ENCODE measurements at places on chromosomes 4 and X.
A peak's percentile ranks its signal among the peaks of the same experiment; 100 is the strongest.

- no peak for DNase-seq
Observed at GRCh38 chr4:78293348-78293747, 236.2 kb downstream of the FRAS1 start.

- no peak for DNase-seq
Observed at GRCh38 chrX:76538860-76539259, 111.3 kb downstream of the MAGEE1 start.

- no peak for DNase-seq
Observed at GRCh38 chr4:123421227-123421936, 24.8 kb downstream of the SPRY1 start.

- DNase-seq: no peak
Observed at GRCh38 chrX:19195243-19195610, 73.0 kb upstream of the ADGRG2 start.

- no peak for DNase-seq
Observed at GRCh38 chr4:154399259-154399974, 92.2 kb downstream of the DCHS2 start.

DNA sequence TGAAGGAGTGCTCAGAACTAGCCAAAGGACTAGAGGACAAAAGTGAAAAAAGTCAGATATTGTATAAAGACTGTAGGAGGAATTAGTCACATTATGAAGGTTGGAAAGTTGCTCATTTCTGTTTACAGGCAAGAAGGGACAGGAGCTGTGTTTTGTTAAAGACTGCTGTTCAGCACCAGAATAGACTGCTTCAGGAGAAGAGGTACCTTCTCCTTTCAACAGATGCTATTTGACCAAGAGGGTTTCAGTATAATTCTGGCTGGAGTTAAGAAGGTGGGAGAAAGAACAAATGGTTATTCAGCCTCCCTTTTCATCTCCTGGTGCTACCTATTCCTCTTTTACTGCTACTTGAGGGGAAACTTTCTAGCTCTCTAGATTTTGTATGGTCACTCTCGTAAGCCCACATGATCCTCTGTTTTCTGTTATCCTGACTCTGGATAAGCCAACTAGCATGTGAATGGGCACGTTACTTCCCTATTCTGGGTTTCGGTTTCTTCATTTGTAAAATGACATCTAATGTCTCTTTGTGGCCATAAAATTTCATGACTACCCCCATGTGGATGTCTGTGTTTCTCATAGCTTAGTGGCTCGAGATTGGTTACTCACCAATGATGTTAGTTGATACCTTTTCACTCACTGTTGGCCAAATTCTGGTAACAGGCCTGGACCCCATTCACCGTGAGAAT lies 68.9 kb downstream of the SH2D1A start:
- no peak for DNase-seq

DNA sequence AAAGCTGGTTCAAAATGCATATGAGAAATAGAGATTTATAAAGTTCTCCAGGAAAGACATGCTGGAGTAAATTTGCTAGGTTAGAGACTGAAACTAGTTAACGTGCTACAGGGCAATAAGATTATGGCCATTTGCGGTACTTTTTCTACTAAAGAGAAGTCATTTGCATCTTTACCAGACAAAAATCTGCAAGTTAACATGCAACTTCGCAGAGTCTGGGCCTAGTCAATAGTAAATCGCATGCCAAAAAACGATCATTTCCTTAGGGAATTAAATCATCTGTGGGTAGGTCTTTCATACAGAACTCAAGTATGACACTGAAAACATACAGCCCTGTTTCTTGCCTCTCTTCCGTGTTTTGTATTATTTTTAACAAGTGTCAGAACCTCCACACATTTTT lies 32.8 kb upstream of the REST start:
- no peak for DNase-seq

- no peak for DNase-seq
Observed at GRCh38 chr4:37648084-37648817, 37.9 kb downstream of the RELL1 start.

- no peak for DNase-seq
Observed at GRCh38 chr4:87209696-87210095, 10.7 kb downstream of the KLHL8 start.

DNA sequence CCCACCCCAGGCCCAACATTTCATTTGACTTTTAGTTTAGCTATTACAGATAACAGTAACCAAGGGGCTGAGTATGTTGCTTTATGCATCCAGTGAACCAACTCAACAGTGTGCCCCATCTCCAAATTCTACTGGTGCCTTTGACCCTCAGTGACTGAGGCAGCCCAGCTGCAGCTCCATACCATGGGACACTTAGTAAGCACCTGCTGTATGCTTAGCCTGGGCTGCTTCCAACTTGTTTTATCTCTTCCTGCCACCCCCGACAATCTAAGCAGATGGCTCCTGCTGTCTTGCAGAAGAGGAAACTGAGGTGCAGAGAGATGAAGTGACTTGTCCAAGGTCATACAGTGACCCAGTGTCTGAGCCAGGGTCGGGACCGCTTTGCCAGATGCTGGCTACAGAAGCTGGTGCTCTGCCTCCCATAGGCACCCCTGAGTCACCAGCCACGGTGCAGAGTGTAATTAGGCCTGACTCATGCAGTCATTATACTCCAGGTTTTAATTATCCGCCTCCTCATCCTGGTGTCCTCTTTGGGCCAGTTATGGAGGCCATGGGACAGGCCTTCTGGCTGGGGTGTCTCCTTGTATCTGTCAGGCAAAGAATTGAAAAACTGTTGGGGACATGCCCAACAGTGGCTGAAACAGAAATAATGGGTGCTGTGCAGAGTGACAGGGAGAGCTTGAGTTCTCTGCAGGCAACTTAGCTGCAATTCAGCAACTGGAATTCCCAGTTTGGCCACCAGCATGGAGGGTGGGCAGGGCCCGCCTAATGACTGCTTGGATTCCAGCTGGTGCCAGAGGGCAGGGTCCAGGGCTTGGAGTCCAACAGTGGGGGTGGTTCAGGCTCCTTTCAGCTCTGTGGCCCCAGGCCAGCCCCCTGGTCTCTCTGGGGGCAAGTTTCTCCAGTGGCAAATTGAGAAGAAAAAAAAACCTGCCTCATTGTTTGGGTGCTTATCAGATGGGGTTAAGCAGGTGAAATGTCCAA lies 8.2 kb upstream of the GPR78 start:
- no peak for DNase-seq

- DNase-seq: no peak
Observed at GRCh38 chr4:85280963-85281362, 194.0 kb upstream of the ARHGAP24 start.

GRCh38 chr4:118783887-118784286 lies 52.0 kb downstream of the SEC24D start:
- no peak for DNase-seq

GRCh38 chrX:29852767-29853166 lies 362.6 kb upstream of the MAGEB2 start:
- DNase-seq: no peak

GRCh38 chrX:153303276-153304262 lies 18.0 kb downstream of the PNMA6F start:
- DNase-seq: no peak

- no peak for DNase-seq
Observed at GRCh38 chr4:37948542-37948941, 11.7 kb upstream of the PTTG2 start.

GRCh38 chrX:11382930-11383329 lies 89.7 kb downstream of the AMELX start:
- no peak for DNase-seq

GRCh38 chr4:163164591-163164990 lies 2.1 kb downstream of the NAF1 start:
- DNase-seq: no peak

- no peak for DNase-seq
Observed at GRCh38 chr4:85414972-85415371, 60.0 kb upstream of the ARHGAP24 start.

DNA sequence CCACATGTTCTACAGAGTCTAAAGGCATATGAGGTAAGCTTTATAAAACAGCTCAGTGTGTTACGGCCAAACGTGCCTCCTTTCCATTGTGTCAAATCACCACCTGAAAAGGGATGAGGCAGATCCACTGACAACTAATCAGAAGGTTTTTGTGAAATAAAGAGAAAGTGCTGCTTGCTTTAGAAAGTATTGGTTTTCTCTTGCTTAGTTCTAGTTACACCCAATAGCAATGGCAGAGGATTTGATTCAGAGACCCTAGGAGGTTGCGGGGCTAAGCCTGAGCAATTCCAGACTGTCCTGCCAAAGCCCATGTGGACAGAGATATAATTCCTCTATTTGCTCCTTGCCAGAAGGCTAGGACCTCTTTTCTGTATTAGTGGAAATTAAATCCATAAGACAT lies 125.5 kb downstream of the SPRY1 start:
- no peak for DNase-seq

DNA sequence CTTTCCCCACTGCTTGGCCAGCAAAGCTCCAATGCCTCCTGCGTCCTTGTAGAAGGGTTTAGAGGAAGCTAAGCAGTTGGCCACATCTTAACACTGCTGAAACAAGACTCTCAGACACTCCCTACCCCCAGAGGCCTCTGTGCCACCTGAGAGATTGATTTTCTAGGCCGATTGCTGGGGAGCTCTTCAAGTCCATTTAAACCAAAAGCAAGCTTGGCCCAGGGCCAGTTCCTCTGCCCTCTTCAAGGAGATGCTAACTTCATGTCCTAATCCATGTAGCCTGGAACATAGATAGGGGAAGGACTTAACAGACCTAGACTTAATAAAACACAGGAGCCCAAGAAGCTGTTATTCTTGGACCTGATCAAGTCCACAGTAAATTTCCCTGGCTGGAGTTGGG lies 27.2 kb upstream of the FMR1NB start:
- no peak for DNase-seq

GRCh38 chrX:68880846-68881552 lies 52.2 kb downstream of the EFNB1 start:
- DNase-seq: no peak

GRCh38 chrX:4173743-4174142 lies 460.3 kb upstream of the PRKX start:
- no peak for DNase-seq

DNA sequence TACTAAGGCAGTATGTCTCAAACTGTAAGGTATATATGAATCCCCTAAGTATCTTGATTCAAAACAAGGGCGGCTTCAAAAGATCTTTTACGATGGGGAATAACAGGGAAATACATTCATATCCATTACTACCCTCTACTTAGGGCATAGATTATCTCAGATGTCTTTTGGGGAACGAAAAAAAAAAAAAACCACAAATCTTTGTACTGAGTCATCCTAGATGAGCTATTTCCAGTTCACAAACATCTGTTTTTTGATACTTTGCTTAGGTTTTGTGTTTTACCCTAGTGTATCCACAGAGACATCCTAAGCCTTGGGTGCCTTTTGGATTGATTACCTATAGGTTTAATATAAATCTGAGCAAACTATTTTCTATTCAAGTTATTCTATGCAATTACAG lies 457.2 kb downstream of the NLGN4X start:
- DNase-seq: no peak

DNA sequence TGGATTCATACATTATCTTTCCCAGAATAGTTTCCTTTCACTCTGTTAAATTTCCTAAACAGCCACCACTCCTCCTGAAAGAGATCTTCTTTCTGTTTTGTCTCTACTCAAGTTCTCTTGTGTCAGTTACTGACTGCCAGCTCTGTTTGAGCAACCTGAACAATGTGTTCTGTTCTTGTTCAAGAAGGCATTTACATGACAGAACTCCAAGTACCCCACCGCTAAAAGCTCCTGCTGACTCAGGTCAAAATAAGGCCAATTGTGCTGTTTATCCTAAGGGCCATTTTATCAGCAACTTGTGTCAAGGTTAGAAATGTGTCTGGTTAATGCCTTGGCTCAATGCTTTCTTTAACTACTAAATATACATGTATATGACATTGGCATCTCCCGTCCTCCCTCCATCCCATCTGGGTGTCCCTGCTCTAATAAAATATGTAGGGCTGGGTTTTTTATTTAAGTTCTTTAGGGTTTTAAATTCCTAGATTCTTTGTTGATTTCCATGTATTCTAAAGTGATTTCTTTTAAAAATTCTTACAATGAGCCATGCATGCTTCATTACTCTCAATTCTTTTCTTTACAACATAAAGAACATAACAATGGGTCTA lies 144.3 kb upstream of the PAQR3 start:
- no peak for DNase-seq

- peak; percentile 28 for DNase-seq
Observed at GRCh38 chrX:129875669-129876068, 30.3 kb upstream of the UTP14A start.

- DNase-seq: no peak
Observed at GRCh38 chr4:3851211-3851610, 85.0 kb downstream of the ADRA2C start.

DNA sequence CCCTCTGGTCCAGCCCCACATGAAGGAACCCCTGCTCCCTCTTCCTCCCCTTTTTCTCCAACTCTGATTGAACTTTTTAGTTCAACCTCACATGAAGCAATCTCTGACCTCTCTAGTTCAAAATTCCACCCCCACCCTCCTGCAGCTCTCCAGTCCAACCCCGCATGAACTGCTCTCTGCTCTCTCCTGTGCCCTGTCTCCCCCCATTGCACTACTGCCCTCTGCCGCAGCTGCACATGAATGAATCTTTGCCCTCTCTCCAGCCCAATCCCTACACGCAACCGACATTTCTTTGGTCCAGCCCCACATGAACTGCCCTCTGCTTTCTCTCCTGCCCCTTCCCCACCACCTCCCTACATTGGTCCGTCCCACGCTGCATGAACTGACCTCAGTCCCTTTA lies 6.9 kb downstream of the CETN2 start:
- no peak for DNase-seq

DNA sequence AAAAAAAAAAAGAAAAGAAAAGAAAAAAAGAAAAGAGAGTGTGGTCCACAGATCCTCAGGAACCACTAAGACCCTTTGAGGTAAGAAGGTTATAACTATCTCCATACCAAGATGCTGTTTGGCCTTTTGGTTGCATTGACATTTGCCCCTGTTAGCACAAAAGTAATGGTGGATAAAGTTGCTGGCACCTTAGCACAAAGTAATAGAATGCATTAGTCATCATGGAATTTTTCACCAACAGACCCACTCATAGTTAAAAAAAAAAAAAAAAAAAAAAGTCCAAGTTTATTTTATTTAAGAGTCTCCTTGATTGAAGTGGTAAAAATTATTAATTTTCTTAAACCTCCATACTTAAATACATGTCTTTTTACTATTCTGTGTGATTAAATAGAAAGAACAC lies 78.4 kb upstream of the RBPJ start:
- DNase-seq: no peak

- DNase-seq: no peak
Observed at GRCh38 chrX:13128104-13128503, 83.7 kb upstream of the FAM9C start.

DNA sequence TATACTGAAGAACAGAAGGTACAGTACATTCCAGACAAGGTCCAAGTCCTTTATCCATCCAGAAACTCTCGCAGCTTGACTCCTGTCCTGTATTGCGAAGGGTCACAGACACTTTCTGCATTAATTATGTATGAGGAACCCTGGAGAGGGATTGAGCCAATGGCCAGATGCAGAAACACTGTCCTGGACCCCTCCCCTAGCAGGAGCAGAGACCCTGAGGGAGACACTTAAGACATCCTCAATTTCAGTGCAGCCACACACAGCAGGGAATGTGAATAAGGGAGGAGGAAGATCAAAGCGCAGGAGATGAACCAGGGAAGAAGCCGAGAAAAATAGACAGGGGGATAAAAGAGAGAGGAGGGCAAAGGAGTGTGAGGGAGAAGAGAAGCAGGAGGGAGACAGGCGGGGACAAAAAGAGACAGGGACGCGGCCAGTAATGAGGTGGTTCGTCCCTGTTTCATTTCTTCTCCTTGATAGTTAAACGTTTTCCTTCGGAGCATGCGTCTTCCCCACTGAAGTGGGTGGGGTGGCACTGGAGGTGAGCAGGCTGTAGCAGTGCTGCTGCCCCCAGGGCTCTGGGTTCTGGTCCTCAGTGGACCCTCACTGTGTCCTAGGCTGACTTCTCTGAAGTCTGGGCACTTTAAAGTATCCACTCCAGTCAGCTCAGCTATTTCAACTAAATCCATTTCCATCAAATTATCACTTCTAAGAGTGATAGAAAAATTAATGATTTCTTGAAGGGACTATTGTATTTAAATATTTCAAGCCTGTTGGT lies 356.4 kb upstream of the NOCT start:
- no peak for DNase-seq

All from NCI-H524 treated with DMSO at 0.1 percent for 48 hours (cell line).